ENCODE measurements at places on chromosomes 6 and 20.

- DNase-seq: no peak
Observed at GRCh38 chr20:35742741-35743523, 872 bp upstream of the RBM39 start.

DNA sequence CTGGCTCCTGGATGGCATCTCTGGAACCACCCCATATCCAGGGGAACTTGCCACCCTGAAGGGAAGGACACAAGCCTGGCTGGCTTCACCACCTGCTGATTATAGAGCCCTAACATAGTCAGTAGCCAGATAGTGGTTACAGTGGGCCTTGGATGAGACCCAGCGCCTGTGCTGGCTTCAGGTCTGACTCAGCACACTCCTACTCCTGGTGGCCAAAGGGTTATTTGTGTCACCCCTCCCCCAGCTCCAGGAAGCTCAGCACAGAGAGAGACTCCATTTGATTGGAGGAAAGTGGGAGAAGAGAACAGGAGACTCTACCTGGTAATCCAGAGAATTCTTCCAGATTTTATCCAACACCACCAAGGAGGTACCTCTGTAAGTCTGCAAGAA lies 12.8 kb downstream of the SNX14 start:
- DNase-seq: no peak

GRCh38 chr6:148747145-148747470 lies 278 bp downstream of the UST start:
- DNase-seq: no peak

DNA sequence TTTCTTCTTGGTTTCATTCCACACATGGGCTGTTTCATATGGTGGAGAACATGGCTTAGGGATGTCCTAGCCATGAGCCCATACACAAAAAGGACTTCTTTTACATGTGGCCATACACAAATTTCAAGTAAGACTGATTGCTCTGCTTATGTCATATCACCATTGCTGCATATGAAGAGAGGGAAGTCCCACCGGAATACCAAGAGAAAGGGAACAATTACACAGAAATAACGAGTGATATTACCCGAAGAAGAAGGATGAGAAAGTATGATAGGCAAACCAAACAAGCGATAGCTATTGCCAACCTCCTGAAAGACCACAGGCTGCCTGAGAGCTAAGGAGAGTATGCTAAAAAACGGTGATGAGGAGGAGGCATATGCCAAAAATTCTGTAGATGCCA lies 70.5 kb upstream of the TNFRSF21 start:
- no peak for DNase-seq

DNA sequence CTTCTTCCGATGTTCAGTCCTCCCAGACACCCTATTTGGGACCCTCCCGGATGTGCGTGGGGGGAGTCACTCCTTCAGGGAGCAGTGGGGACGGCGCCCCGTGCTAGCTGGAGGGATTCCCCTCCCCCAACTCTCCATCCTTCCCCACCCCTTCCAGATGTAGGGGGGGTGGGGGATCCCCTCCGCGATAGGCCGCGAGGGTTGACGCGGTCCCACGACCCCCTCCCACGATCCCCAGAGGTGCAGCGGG lies 548 bp downstream of the GNL1 start:
- no peak for DNase-seq

DNA sequence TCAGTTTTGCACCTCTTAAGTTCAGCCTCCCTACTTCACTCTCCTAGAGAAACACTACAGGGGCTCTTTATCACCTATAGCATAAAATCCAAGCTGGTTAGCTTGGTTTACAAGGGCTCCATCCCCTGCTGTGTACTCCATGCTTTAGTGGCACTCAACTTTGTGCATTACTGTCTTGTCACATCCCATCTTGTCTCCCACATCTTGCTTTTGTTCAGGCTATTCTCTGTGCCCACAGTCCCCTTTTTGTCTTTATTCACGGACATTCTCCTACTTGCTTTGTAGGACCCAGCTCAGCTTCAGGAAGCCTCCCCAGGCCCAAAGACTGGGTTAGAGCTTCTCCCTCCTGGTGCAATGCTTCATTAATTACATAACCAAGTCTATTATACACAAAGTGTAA lies 107.9 kb upstream of the SPACA1 start:
- DNase-seq: no peak

GRCh38 chr6:4486568-4487315 lies 289.5 kb upstream of the CDYL start:
- no peak for DNase-seq

DNA sequence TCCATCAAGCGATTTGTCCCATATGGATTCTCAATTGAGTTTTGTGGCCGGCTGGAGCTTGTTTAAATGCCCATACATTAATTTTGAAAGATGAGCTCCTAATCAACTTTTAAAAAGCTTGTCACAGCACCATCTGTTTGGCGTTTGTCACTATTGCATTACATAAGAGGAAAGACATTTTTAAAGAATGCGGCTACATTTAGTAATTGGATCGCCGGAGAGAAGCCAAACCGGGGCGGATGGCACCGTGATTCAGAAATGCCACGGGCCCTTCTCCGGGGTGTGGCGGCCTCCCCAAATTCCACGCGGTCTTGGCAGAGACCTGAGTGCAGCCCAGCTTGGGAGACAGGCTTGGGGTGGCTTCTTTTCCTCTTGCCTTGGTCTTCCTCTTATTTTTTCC lies 67.7 kb upstream of the ZNFX1 start:
- no peak for DNase-seq

DNA sequence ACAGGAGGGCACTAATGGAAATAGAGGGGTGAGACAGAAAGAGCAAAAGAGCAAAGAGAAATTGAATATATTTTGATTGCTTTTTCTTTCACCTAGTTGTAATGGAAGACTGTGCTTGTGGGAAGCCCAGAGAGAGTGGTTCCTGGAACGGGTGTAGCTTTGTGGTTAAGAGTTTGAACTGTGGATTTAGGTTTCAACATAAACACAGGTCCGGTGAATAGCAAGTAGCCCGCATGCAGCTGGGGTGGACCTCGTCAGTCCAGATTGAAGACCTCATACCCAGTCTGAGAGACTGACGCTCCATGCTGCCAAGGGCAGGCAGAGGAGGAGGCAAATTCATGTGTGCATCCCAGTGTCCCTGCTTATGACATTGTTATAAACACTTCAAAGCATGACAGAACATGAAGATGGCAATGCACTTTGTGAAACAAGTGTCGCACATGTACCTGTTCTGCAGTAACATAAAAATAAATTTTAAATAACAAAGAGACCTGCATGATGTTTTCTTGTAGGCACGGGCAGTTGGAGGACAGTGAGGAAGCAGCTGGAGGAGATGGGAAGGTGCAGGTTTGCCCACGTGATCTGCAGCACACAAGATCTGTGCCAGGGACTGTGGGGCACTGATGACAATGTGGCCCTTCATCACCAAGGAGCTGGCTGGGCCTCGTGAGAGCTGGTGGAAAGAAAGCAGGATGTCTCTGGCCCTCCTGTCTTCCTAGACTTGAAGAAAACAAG lies 220.5 kb upstream of the SSTR4 start:
- no peak for DNase-seq

DNA sequence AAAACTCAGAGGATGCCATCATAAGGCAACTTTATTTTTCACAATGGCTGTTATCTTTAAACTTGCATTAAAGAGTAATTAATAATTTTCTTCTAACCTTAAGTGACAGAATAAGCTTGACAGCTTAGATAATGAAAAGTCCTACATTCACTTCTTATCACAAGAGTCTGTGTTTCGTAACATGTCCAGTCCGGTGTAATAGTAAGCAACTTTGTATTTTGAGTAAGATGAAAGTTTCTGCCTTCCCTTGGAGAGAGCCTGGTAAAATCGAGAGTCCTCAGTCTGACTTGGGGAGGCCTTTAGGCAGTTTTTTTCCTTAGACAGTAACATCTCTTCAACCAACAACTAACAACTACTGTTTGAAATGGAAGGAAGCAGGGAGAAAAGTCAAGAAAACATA lies 195.6 kb downstream of the GRM1 start:
- DNase-seq: no peak

DNA sequence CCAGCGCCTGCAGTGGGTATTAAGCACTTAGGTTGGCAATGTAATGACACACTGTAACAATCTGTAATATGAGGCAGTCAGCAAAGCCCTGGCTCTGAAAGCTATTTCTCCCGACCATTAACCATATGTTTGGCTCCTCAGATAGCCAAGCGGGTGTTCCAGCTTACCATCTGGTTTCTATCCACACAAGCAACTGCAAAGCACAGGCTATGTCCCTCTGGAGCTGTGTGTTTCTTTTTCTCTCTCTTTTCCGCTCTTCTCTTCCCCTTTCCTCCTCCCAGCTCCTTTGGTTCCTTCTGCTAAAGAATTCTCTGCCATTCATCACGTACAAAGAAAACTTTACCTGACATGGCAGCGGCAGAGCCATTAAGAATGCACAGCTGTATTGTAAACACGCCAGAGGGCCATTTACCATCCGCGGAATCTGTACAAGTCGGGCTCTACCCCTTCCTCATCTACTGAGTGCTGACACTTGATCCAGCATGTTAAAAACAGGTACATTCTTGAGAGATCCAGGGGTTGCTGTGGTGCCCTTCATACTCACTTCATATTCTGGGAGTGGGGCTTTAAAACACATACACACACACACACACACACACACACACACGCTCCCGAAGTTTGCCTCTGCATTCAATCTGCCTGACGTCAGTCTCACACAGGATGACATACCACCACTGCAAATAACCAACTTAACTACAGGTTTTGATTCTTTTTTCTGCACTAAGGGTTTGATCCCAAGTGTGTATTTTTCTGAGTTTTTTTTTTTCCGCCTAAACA lies 77.2 kb downstream of the BACH2 start:
- DNase-seq: no peak

GRCh38 chr20:32113591-32114260 lies 4.2 kb downstream of the TM9SF4 start:
- no peak for DNase-seq

- no peak for DNase-seq
Observed at GRCh38 chr6:149435919-149436586, 36.0 kb downstream of the SUMO4 start.

DNA sequence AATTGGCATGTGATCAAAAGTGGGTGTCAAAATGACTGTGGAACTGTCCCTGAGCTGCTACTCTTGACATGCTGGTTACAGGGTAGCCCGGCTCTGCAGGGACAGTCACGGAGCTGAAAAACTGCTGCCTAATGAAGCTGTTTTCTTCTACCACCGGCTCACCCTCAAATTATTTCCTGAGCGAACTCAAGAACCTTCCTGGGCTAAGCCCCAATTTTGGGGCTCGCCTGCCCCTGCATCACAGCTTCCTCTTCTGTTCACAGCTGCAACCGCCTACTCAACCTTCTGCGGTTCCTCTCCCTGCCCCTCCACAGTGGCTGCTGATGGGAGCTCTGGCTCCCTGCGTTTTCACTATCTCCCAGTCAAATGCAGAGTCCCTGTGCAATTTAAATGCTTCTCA lies 110.8 kb upstream of the MLN start:
- DNase-seq: peak; percentile 47

DNA sequence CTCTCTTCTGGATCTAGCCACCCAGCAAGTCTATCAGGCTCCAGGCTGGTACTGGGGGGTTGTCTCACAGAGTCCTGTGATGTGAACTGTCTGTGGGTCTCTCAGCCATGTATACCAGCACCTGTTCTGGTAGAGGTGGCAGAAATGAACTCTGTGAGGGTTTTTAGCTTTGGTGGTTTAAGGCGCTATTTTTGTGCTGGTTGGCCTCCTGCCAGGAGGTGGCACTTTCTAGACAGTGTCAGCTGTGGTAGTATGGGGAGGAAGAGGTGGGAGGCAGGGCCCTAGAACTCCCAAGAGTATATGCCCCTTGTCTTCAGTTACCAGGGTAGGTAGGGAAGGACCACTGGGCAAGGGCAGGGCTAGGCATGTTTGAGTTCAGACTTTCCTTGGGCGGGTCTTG lies 75.8 kb downstream of the SNAP91 start:
- no peak for DNase-seq

GRCh38 chr20:64113796-64114355 lies 6.5 kb upstream of the NPBWR2 start:
- DNase-seq: no peak

DNA sequence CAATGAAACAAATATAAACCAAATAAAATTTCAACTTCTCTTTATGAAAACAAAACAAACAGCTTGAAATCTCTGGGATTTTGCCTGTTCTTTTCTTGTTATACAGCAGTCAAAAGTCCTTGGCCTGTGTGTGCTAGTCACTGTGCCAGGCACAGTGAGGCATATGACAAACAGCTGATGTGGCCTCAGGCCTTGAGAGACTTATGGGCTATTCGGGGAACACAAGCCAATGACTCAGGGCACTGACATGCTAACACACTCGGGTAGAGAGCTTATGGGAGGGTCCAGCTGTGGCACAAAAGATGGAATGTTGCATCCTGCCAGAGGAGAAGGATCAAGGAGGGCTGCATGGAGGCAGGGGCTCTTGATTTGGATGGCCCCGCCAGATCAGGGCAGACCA lies 95.4 kb upstream of the NKX2-2 start:
- no peak for DNase-seq

DNA sequence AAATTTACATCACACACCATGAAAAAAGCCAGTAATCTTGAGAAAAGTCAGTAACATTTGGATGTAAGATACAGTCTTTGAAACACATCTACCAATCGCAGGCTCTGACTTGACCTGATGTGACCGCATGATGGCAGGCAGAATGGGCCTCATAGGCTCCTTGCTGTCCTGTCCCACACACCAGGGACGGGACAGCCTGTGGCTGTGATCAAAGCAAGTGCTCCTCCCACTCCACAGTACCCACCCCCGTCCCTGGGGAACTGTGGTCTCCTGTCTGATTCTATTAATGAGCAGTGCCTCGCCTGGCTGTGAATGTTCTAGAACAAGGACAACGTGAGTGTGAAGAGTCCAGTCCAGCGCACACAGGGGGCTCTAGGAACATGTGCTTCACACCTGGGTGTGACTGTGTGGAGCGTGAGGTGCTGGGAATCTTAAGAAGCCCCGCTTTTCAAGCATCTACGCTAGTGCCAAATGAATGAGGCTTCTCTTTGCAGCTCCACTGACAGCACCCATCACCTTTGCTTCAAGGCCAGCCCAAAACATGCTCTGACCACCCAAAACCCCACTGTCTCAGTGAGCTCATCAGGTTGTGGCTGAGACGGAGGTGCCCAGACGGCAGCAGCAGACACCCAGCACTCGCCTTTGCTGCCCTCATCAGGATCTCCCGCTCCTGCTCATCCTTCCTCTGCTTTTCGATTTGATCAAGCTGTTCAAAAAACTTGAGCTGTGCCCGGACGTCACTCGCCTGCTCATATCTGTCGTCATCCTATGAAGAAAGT lies 67.1 kb downstream of the TAF4 start:
- no peak for DNase-seq

GRCh38 chr6:124947971-124948451 lies 14.2 kb upstream of the RNF217 start:
- DNase-seq: no peak

- no peak for DNase-seq
Observed at GRCh38 chr6:19156443-19156842, 680.7 kb upstream of the ID4 start.

- no peak for DNase-seq
Observed at GRCh38 chr20:50308166-50308512, 117.5 kb downstream of the CEBPB start.

DNA sequence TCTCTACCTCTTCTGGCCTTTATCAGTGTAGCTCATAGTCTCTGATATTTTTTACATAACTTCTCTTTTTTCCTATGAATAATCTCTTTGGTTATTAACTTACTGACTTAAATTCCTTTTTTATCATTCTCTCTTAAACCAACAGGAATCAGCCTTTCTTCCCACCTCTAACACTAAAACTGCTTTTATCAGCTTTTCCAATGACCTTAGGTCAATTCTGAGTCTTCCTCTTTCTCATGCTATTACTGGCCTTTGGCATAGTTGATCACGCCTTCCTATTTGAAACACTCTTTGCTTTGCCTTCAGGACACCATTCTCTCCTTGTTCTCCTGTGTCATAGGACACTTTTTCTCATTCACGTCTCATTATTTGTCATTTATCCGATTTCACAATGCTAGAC lies 8.1 kb upstream of the HINT3 start:
- DNase-seq: no peak
